Activated T-cell treated with anti-CD3 and anti-CD28 coated beads for 48 hours (primary cell): ENCODE measurements at places on chromosomes 12 and 14.

GRCh38 chr12:473198-473597 is 13.5 kb downstream of the B4GALNT3 start:
- DNase-seq = no peak

DNA sequence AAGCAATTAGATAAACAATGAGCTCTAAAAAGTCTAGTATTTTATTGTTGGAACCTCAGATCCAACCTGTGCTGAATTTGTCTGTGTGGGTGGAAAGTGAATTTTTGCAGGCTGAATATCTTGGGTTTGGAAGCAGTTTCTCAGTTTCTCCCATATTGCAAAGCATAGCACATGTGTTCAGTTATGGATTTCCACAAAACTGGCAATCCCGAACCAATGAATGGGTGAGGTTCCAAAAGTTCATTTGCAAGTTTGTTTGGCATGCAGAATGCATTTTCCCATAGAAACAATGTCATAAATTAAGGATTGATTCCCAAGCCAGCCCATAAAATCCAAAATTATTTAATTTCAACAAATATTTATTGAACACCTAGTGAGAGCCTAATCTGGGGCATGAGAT is 43.4 kb downstream of the PLXNC1 start:
- no peak for DNase-seq

DNA sequence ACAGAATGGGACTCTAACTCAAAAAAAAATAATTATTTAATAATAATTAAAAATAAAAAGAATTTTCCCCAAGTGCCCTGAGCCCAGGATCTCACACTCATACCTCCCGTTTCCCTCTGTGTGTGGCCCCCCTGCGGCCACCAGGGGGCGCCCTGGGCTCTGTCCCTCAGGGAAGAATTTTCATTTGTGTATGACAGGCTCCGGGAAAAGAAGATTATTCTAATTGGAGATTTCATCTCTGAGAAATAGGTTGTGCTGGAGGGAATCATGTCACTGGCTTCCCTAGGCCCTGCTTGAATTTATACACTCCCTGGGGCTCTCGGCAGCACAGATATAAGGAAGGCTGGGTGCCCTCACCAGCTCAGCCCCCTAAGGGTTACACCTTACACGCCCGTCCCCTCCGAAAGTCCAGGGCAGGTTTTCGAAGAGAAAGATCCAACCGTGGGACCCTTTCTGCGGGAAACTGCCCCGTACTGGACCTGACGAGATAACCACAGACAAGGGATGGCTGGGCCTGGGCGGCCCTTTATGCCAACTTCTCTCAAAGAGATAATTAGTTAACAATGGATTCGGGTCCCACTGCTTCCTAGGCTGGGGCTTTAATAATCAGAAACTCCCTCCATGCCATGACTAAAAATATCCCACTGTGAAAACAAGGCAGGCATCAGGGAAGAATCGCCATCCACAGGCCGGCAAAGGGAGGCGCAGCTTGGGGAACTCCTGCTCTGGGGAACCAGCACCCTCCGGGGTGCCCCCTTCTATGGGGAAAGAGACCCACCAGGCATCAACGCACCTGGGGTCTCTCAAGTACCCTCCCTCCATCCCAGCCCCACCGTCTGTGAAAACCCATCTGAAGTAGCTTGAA is 80.7 kb downstream of the KDM2B start:
- DNase-seq = peak; percentile 62

GRCh38 chr14:32079264-32079663 is 2.2 kb downstream of the ARHGAP5 start:
- DNase-seq = no peak

- no peak for DNase-seq
Observed at GRCh38 chr14:73145371-73145770, 9.1 kb downstream of the PSEN1 start.

GRCh38 chr14:99237288-99237687 is 34.7 kb downstream of the BCL11B start:
- no peak for DNase-seq

- DNase-seq = no peak
Observed at GRCh38 chr12:88310069-88310468, 168.0 kb downstream of the TMTC3 start.

- no peak for DNase-seq
Observed at GRCh38 chr14:78530078-78530477, 359.9 kb downstream of the NRXN3 start.

GRCh38 chr14:24038686-24039085 is 13.1 kb upstream of the CARMIL3 start:
- DNase-seq = no peak

GRCh38 chr12:29639893-29640495 is 142.5 kb upstream of the OVCH1 start:
- no peak for DNase-seq

DNA sequence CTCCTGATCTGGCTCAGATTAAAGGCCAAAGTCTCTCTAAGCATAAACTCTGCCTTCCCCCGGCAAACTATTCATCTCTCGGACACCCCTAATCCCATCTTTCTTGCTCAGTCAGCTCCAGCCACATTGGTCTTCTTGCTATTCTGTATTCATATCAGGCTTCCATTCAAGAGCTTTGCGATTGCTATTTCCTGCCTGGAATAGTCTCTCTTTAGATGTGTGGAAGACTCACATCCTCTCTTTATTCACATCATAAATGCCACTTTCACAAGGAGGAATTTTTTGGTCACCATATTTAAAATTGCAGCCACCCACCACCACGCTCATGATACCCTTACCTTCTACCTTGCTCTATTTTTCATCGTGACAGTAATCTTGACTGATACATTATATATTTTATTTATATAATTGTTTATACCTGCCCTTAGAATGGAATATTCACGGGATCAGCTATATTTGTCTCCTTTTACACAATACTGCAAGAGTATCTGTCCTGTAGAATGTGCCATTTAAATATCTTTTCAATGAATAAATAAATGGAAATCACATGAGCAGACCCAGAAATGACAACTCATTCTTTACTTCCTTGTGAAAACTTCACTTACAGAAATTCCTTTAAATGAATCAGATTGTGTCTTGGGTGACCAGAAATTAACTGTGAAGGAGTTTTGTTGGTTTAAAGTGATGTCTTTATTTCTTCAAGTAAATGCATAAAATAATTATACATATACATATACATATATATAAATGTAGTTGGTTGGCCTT is 780.6 kb upstream of the FLRT2 start:
- DNase-seq = no peak
